ENCODE measurements at places on chromosomes 3 and 15. TPM values are rescaled to one million over a fixed set of nuclear protein-coding genes. Genes with fewer than 3 reads are reported as not detected.

The CCDC50 gene
- 85.1 TPM for total RNA-seq

The ECE2 gene
- total RNA-seq: not detected

The ITIH1 gene
- not detected for total RNA-seq

The CGNL1 gene
- under 0.01 TPM for total RNA-seq

The PARP15 gene
- total RNA-seq: not detected

The IL17RE gene
- total RNA-seq: not detected

The ALDH1A3 gene
- 217 TPM for total RNA-seq

The TMEM202 gene
- total RNA-seq: not detected

DNA sequence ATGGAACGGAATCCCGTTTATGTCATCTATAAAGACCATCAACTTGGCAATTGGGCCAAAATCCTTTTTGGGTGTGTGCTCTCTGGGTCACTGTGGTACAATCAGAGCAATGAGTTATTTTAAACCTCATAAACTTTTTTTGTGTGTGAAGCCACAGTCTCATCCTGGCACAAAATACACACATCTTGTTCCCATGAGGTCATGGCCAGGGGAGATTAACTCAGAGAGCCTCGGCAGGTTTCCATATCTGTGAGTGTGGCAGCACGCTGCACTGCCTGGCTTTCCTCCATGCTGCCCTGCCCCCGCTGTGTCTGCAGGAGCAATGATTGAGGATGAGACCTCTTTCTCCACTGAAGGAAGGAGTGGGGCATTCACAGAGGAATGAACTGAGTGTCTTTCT is 54.0 kb upstream of the DLG1 start:
- DNase-seq: peak; percentile 91

- peak; percentile 46 for DNase-seq
These were observed 134.4 kb upstream of the SKOR1 start for GRCh38 chr15:67690936-67691335.

GRCh38 chr3:175818811-175819464 is 959.8 kb downstream of the NAALADL2 start:
- no peak for DNase-seq

DNA sequence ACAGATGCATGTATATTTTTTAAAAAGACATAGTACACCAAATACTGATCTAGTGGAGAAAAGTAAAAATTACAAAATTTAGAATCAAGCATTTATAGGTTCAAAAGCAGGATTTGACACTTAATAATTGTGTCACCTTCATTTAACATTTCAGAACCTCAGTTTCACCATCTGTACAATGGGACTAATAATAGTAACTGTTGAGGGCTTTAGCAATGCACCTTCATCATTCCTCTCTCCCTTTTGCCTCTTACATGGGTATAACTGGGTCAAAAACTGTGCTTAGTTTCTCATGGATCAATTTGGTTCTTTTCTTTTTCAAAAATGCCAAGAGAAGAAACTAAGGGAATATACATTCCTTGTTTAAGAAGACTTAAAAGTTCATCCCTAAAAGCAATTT is 5.5 kb upstream of the TMEM212 start:
- DNase-seq: no peak

GRCh38 chr3:194588741-194589140 is 44.5 kb downstream of the TMEM44 start:
- DNase-seq: no peak

DNA sequence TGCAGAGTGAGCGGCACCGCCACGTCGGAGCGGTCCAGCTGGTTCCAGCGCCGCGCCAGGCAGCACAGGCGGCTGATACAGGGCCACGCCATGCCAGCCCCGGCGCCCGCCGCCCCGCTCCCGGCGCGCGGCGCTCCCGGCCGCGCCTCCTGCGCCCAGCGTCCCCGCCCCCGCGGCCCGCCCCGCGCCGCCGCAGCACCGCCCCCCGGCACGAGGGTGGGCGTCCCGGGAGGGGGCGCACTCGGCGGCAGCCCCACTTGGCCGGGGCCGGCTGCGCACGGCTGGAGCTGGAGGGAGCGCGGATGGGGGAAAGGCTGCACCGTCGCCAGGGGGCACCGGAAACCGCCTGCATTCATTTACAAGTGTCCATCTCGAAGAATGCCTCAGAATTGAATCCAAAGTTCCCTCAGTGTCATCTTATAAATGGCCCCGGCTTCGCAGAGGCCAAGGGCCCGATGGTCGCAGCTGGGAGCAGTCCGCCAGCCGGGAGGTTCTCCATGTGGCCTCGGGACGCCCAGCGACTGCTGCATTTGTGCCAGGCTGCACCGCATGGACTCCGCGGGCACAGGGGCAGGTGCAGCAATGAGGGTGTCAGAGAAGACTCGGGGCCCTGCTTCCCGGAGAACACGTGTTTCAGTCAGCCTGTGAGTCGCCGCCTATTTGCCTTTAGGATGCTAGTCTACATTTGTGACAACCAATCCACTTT is at the start of gene MAP6D1:
MAP6D1 (minus strand) TSS at position 122 of the 706 bp plus-strand sequence; CDS start at position 92, 30 bp downstream.
- DNase-seq: peak; percentile 55

GRCh38 chr3:143581972-143582722 is 266.1 kb downstream of the SLC9A9 start:
- no peak for DNase-seq

- no peak for DNase-seq
These were observed 179.6 kb downstream of the USP13 start for GRCh38 chr3:179832333-179832854.

- DNase-seq: no peak
These were observed 25.1 kb downstream of the CNTN6 start for GRCh38 chr3:1117843-1118473.

GRCh38 chr3:186458306-186459107 is 85.7 kb downstream of the CRYGS start:
- DNase-seq: no peak

DNA sequence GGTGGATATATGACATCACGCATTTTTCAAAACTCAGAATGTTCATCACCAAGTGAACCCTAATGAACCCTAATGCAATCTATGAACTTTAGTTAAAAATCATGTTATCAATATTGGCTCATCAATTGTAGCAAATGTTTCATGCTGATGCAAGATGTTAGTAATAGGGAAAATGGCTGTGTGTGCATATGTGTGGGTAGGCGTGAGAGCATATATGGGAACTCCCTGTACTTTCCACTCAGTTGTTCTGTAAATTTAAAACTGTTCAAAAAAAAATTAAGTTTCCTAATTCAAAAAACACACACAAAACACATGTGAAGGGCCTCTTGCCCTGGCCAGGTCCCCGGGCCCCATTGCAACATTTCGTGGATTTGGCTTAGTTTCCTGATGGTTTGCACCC is 89.7 kb upstream of the PROK2 start:
- no peak for DNase-seq

- DNase-seq: no peak
These were observed 212.7 kb downstream of the ALCAM start for GRCh38 chr3:105579439-105579838.

- DNase-seq: peak; percentile 53
These were observed 153.8 kb downstream of the SHQ1 start for GRCh38 chr3:72694398-72694797.

DNA sequence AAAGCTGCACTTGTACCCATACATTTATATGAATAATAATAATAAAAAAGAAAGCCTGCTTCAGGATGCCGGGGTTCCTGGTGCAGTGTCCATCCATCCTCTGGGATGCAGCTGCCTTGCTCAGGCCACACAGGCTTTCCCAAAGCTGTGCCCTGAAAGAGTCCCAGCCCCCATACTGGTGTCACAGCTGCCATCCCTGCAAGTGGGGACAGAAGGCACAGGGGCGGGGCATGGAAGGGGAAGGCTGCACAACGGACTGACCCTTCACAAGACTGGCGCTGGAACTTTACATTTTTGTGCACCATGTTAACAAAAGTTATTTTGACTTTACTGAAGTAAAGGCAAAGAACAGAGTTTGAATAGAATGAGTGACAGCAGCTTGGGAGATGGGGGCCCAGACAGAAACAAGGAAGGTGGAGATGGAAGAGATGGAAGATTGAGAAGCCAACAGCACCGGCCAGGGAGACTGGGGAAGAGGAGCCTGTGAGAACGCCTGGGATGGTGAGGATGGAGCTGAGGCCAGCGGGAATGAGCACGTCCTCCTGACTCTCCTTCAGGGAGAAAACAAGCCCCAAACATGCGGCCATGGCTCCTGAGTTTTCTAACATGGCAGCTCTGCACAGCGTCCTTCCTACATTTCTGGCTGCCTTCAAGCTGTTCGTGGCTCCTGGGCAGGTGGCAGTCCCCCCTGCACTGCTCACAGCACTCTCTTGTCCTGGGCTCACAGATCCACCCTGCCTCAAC is 73.1 kb downstream of the ABTB1 start:
- DNase-seq: no peak

- DNase-seq: no peak
These were observed 21.4 kb upstream of the FSIP1 start for GRCh38 chr15:39804026-39804425.

DNA sequence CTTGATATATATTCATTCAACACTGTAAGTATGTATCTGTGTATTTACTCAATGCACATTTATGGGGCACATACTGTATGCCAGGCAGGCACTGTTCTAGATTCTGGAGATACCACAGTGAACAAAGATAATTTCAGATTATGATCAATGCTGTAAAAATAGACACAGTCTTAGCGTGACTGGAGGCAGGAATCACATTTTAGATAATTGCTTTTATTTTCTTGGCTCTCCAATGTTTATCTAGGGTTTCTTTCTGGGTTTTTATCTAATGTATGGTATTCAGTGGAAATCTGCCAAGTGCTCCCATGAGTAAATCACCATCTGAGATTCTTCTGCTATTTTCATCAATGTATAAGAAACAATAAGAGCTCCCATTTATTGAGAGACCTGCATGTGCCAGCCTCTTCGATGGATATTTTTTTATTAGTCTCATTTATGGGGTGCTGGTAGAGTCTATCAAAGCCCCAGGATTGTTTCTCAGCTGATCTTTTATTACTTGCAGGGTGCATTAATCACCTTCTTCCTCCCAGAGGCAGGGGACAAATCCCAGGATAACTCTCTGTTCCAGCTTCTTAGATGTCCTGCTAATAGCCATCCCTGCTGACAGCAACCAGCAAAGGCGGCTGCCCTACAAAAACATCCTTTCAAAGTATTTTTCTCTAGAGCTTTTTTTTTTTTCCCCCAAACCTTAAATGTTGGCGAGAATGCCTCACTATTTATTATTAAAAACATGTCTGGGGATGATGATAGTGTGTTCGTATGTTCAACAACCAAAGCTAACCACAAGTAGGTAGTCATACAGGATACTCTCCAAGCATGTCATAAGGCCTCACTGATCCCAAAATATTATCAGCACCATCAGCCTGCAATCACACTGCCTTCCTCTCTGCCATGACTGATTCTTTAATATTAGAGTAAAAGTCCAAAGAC is 331.0 kb upstream of the RASGRP1 start:
- peak; percentile 93 for DNase-seq

DNA sequence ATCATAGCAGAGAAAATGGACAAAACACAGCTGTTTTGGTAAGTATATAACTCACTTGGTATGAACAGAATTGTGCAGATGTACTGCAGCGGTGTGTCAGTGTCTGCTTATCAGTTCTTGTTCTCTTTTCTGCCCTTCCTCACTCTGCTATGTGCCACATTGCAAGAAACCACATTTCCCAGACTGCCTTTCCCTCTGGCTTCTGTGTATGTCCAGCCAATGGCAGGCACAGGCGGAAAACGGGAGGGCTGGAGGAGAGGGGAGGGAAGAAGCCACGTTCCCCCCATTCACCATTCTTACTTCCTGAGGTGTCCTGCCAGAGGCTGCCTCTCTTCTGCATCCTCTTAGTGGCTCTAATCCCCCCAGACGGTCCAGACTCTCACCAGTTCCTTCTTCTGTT is 15.4 kb downstream of the HHLA2 start:
- DNase-seq: no peak

DNA sequence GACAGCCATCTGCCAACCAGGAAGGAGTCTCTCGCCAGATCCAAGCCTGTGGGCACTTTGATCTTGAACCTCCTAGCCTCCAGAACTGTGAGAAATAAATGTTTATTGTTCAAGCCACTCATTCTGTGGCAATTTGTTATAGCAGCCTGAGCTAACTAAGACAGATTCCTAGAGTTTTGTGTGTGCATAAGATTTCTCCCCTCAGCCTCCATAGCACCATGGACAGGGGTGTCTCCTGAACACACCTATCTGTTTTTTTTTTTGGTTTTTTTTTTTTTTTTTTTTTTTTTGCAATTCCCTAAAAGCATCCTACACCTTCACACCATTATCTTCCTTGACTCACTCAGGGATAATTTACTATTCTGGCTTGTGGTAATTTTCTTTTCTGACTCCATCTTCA is 768.5 kb downstream of the NR2F2 start:
- no peak for DNase-seq

GRCh38 chr3:43695443-43695842 is 4.7 kb downstream of the ABHD5 start:
- DNase-seq: peak; percentile 8

DNA sequence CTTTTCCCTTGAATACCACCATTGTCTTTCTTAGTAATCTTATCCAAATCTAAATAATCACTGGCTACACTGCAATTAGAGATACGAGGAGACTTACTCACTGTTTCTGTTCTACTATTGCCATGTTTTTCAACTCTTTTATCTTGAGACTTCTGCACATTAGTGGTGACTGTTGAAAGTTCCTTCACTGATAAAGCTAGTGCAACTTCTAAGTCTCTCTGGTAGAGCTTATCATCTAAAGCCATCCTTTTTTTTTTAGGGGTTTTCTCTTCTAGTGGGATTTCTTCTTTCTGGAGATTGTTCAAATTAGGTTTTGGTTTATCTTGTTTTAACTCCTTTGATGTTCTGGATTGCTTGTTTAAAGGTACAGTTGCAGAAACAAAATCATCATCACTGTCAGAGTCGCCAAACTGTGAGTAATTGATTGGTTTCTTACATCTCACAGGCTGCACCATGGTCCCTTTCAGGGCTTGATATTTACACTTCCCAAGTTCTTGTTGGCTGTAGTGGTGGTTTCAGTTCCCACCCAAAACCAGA is 37.7 kb downstream of the NCK1 start:
- DNase-seq: peak; percentile 14

GRCh38 chr15:55218056-55218455 is 21.3 kb upstream of the RSL24D1 start:
- no peak for DNase-seq

DNA sequence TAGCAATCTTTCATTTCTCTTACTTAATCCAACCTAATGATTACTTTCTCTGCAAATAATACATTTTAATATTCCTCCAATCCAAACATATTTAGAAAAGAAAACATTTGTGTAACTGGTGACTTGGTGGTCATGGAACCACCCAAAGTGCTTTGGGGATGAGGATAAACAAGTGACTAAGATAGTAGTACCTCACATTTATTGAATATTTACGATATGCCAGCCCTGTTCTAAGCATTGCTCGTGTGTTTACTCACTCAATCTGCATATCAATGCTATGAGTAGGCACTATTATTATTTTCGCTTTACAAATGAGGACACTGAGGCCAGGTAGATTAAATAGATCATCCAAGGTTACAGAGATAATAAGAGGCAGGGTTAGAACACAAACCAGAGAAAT is 189.5 kb downstream of the SHOX2 start:
- DNase-seq: no peak

- DNase-seq: peak; percentile 12
These were observed 2.0 kb upstream of the CAPN7 start for GRCh38 chr3:15204005-15204404.

GRCh38 chr3:152434142-152434541 is 165.4 kb downstream of the MBNL1 start:
- no peak for DNase-seq

Measured in RPMI7951 (cell line).